ENCODE measurements at places on chromosomes 12 and 14.

- peak; percentile 60 for DNase-seq
Observed at GRCh38 chr12:26554332-26554731, 278.7 kb downstream of the ITPR2 start.

GRCh38 chr12:47722941-47723631, 2.2 kb downstream of the ENDOU start:
- DNase-seq, result no peak

DNA sequence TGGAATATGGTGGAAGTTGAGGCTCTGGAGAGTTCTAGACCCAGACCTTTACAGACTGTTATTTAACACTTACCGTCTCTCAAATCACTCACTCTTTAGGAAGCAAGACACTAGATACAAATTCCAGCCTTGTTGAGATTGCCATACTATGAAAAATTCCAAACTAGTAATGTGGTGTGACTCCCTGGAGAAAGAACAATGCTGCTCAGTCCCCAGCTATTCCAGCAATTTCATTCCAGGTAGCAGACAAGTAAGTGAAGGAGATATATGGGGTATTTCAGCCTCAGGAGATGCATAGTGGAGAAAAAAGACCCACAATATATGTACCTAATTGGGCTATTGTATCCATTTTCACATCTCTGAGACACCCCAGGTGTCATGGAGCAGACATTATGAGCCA, 678.9 kb upstream of the LMO3 start:
- no peak for DNase-seq

DNA sequence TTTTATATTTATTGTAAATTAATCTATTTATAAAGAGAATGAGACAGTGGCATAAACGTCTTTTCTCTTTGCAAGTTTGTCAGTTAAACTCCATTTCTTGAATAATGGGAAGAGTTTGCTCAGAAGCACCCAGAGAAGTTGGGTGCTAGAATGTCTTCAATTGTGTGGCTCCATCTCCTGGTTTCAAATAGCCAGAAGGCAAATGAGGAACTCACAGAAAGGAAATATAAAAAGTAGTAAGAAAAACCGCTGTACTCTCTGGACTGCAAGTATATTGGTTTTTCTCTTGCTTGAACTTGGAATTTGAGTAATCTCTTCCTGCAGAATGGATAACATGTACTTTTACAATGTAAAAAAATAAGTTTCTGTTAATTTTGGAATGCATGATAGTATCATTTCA, 217.5 kb downstream of the DPY19L2 start:
- DNase-seq, result no peak

DNA sequence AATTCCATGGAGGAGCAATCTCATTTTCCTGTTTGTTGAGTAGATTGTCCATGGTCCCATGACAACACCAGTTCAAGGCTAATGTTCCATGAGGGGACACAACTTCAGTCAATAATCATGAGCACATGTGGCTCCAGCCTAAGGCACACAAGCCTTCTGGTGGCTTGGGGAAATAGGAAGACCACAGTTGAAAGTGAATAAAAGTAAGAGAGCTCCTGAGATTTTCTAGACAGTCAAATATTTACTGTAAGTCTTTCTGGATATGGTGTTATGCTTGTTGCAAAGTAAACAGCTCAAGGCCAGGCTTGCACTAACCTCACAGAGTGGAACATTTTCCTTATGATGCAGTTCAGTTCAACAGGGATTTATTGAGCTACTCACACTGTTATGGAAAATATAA, 206.9 kb upstream of the SLC38A2 start:
- DNase-seq, result no peak

DNA sequence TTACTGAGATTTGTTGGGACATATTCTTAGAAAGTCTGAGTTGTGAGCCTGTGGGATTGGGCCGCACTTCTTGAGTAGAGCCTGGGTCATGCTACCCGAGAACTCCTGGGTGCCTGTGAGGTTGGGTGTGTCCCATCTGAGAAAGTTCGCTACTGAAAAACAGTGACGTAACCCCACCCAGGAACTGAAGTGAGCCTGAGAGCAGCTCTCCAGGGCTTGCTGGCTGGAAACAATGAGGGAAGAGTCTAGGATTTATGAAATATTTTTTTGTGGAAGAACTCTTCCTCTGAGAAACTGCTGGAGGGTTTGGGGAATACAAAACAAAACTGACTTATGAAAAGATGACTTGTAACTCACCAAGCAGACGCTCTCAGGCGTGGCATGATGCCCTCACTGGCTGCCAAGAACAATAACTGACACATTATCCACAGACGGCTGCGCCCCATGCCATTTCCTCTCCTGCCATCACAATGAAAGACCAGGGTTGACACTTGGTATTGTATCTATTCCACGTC, 69.2 kb downstream of the RASSF3 start:
- peak; percentile 78 for DNase-seq

GRCh38 chr14:102317564-102318248, 1.8 kb upstream of the ZNF839 start:
- DNase-seq, result peak; percentile 67

DNA sequence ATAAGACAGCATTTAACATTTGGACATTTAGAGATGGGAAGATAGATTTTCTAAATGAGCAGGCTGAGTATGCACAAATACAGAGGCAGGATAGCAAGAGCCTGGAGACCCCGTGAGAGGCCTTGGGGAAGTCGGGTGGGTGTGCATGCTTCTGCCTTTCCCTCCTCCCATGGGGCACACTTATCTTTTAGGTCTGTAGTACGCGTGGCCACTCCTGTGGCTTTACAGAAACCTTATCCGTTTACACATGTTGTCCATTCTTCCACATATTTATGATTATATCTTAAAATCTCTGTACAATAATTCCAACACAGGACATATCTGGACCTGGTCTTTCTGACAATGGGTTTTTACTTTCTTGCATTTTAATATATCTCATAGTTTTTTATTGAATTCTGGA, 33.6 kb downstream of the GYS2 start:
- no peak for DNase-seq

- DNase-seq, result no peak
Observed at GRCh38 chr12:106985479-106985878, 1.5 kb downstream of the MTERF2 start.

DNA sequence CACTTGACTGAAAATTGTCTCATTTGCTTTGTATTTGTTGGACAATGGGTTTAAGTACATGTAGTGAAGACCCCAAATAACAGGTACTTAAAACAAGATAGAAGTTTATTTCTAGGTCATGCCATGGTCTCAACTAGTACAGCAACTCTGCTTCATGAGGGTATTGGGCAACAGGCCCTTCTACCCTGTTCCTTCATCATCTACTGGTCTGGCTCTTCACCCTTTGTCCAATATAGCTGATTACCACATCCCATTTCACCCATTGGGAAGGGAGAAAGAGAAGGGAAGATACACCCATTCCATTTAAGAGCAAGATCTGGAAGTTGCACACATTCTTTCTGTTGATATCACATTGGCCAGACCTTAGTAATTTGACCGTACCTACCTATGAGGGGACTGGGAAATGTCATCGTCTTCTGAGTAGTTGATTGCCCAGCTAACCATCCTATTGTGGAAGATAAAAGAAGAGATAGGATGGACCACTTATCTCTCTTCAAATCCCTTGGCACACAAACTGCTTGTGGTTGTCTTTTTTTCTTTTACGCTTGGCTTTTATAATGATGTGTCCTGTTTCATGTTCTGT, 104.6 kb downstream of the DIP2B start:
- no peak for DNase-seq

DNA sequence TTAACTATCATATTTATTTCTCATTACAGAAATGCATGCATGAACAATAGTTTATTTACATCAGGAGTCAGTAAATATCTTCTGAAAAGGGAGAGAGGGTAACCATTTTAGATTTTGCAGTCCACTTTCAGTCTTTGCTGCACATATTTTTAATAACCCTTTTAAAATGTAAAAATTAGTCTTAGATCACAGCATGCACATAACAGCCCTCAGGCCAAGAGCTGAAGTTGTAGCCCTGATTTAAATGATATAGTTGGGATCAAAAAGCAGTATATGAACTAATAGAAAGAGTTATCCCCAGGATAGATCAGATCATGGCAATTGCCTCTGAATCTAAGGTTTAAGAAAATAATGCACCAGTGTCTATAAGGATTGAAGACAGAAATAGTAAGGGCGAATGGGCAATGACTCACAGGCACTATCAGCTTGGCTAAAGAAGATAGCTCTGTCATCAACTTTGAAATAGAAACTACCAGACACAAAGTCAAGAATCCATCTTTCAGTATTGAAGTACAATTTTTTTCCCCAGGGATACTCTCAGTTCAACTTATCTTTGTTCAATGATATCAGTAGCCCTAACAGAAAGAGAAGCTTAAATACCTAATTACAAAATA, 13.1 kb upstream of the CLEC7A start:
- DNase-seq, result no peak

DNA sequence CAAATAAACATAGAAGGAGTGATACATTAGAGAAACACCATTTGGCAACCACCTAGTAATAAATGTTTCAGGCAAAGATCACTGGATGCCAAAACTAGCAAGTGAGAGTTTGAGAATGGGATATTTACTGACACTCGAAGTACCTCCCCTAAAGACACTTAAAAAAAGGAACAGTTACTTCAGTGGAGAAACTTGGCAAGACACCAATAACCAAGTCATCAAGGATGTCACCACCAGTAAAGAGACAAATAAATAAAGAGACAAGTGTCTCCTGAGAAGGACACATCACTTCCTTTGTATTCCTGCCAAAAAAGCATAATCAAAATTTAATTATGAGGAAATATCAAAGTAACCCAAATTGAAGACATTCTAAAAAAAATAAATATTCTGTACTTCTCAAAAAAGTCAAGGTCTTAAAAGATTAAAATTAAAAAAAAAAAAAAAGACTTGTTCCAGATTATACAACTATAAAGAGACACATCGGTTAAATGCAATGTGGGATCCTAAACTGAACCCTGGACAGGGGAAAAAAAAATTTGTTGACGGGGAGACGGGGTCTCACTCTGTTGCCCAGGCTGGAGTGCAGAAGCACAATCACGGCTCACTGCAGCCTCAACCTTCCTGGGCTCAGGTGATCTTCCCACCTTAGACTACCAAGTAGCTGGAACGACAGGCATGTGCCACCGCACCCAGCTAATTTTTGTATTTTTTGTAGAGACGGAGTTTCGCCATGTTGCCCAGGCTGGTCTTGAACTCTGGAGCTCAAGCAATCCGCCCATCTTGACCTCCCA, 26.4 kb downstream of the TM7SF3 start:
- DNase-seq, result no peak

DNA sequence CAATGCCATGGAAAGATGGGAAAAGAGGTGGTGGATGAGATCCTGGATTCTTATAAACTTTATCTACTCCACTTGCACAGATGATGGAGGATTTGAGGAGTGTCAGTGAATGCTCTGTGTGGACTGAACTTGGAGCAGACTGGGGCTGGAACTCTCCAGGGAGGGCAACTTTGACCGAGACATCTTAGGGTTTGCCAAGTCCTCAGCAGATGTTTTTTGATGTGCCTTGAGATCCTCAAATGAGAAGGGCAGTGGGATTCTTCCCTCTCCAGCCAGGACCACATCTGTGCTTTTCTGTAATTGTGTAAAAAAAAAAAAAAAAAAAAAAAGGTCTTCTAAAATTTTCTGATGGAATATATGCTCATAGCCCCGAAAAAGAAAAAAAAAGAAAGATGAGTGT, 23.0 kb upstream of the MYL2 start:
- no peak for DNase-seq

DNA sequence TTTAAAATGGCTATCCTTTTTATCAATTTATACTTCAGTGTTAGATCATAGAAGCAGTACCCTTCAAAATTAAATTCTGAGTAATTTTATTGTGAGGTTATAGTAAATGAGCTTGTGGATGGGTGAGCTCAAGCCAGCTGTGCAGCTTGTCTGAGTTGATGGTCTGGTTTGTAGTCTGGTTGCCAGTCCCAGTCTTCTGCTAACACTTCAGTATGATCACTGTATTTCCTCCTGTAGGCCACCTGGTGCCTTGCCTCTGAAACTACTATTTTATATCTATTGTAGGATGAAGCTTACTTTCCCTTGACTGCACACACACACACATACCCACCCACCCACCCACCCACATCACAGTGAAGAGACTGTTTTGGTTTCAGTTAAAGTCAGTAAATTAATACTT, 496.4 kb downstream of the PCNX1 start:
- DNase-seq, result peak; percentile 51

DNA sequence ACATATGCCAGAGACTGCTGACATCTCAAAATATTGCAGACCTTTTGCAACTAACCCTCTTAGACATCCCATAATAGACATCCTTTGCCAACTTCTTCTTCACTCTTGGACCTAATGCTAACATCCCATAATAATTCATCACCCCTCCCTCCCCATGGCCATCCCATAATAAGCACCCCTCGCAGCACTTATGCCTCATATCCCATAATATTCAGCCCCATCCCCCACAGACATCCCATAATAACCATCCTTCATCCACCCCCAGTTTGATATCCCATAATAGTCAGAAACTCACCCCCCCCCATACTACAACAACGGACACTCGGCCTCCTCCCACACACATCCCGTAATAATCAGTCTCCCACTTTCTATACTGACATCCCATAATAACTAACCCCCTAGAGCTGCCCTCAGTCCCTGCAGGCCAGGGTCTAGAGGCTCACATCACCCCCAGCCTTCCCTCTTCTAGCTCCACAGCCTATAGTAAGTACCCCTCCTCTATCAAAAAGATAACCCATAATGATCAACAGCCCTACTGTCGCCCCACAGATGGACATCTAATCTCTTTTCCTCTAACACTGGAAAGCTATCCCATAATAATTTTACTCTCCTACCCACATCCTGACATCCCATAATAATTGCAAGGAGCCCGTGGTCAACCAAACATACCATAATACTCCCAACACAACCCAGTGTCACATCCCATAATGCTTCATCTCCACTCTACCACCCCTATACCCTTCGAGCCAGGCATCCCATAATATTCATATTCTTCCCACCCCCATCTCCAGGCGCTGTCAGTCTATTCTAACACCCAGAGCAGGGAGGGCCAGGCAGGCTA, 792 bp upstream of the CHD4 start:
- peak; percentile 86 for DNase-seq

GRCh38 chr12:11778713-11779685, 129.5 kb downstream of the ETV6 start:
- no peak for DNase-seq

- DNase-seq, result peak; percentile 68
Observed at GRCh38 chr12:10672231-10672868, 1.5 kb downstream of the STYK1 start.

- no peak for DNase-seq
Observed at GRCh38 chr12:47144769-47145168, 65.0 kb upstream of the AMIGO2 start.

GRCh38 chr14:34983148-34983760, 462 bp downstream of the SRP54 start:
- DNase-seq, result no peak

Data from activated CD8-positive, alpha-beta memory T cell treated with anti-CD3 and anti-CD28 coated beads, Interleukin-2, amount 10 ng/mL, durations not matched to agents 7 days and 5 days (primary cell).